Stimulated activated CD8-positive, alpha-beta memory T cell treated with anti-CD3 and anti-CD28 coated beads, Interleukin-7, amount 100 ng/mL, for 24 hours (primary cell): ENCODE measurements at places on chromosomes 4 and X.

GRCh38 chr4:181933471-181933870 lies 309.7 kb upstream of the TENM3 start:
- no peak for DNase-seq

DNA sequence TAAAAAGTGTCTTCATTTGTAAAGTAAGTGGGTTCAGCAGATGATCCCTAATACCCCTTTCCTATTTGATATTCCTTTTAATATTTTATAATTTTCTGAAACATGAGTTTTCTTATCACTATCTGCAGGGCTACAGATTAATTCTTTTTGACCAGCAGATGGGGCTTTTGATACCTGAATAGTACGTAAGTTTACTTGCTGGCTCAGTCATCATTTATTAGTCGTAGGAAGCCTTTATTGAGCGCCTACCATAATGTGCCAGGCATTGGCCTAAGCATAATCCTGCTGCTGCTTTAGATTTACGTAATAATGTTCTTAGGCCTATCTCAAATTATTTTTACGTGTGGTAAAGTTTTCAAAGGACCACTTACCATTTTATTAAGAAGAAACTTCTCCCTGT lies 33.1 kb downstream of the OSTC start:
- DNase-seq, result no peak

GRCh38 chrX:29435396-29435795 lies 780.0 kb upstream of the MAGEB2 start:
- DNase-seq, result no peak

- DNase-seq, result no peak
Measured at GRCh38 chrX:112935029-112935428, 94.4 kb upstream of the AMOT start.

GRCh38 chr4:128608006-128608405 lies 201.5 kb upstream of the JADE1 start:
- no peak for DNase-seq

DNA sequence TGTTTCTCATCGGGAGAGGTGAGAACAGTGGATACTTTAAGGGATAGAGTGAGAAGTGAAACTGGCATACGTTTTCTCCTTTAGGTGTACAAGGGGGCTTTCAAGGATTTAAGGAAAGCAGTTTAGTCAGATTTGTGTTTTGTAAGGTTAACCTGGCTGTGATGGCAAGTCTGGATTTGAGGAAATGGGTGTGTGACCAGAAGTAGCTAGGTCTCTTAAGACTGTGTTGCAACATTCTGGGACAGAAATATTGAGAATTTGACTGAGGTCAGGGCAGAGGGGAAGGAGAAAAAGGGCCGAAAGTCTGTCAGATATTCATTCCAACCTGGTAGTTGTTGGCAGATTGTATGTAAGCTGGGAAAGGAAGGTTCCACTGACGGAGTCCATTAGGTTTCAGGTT lies 10.4 kb upstream of the GABRE start:
- DNase-seq, result no peak

DNA sequence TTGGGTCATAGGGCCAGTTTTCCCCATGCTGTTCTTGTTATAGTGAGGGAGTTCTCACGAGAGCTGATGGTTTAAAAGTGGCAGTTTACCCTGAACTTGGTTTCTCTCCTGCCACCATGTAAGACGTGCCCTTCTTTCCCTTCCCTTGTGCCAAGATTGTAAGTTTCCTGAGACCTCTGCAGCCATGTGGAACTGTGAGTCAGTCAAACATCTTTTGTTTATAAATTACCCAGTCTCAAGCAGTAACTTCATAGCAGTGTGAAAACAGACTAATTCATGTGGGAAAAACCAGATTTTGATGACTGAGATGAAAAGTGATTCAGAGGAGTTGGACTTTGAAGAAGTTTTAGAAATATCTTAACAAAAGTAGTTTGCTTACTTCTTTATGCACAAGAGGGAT lies 101.4 kb downstream of the ARHGAP10 start:
- no peak for DNase-seq

- no peak for DNase-seq
Measured at GRCh38 chr4:41437111-41437536, 100.8 kb upstream of the LIMCH1 start.

DNA sequence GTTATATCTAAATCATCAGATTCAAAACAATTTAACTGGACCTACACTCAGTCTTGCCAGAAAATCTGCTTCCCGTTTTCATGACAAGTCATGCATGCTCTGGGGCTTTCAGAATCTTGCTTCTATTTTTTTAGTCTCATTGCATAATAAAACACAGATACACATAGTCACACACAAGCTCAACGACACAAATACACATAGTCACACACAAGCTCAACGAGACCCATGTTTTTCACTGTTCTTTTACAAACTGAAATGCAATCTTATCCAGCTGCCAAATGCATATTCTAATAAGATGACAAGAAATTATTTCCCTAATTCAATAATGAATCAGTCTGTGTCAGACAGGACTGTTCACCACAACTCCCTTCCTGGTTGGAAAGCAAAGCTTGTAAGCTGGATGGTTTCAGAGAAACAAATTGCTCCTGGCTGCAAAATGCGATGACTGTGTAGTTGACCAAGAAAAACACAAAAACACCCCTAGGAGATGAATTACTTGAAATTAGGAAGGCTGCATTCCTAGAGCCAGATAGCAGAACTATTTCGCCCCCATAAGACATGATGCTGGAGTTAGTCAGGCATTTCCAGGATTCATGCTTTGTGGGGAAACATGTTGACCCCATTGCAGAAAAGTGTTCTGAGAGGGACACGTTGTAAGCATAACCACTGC lies 208.7 kb downstream of the CHIC2 start:
- DNase-seq, result no peak

DNA sequence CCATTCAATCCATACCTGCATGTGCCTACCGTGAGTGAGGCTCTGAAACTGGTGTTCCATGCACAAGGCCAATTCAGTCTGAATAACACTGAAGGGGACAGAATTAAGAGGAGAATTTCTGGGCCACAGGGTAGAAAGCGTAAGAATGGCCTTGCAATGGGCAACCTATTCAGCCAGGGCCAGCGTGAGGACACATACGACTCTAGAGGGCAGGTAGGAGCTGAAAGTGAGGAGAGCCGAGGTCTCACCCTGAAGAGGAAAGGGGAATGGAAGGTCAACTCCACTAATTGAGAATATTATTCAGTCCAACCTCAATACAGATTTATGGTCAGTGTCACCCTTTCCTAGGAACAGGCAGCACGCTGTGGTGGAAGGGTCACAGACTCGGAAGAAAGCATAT lies 202.2 kb downstream of the TRIML1 start:
- no peak for DNase-seq

- no peak for DNase-seq
Measured at GRCh38 chr4:9594948-9595347, 150.7 kb downstream of the DEFB131A start.

GRCh38 chrX:115650916-115651315 lies 89.9 kb downstream of the PLS3 start:
- DNase-seq, result no peak

DNA sequence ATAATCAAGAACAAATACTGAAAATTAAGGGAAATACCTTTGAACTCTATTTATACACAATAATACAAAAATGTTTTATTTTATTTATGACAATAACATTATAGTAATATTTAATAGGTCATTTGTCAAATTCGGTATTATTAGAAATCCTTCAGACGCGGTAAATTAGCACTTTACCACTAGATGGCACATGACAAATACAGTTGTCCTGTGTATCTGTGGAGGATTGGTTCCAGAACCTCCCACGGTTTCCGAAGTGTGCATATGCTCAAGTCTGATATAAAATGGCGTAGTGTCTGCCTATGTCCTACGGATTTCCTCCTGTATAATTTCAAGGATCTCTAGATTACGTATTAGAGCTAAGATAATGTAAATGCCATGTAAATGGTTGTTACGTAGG lies 8.1 kb upstream of the LINC00632 start:
- DNase-seq, result no peak

DNA sequence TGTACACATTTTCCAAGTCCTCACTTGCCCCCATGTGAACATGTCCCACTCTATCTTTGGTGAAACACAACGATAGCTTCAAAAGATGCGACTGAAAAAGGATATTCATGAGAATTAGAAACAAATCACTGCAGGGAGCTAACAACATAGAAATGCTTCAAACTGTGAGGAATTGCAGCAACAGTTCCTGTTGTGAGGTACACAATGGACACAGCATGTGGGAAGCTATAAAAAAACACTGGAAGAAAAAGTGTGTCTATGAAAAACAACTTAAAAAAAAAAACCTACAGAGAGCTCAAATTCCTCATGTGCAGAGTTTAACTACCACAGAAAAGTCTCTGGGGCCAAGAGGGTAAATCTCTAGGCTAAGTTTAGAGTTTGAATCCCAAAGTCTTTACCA lies 51.6 kb upstream of the BLTP1 start:
- DNase-seq, result no peak

DNA sequence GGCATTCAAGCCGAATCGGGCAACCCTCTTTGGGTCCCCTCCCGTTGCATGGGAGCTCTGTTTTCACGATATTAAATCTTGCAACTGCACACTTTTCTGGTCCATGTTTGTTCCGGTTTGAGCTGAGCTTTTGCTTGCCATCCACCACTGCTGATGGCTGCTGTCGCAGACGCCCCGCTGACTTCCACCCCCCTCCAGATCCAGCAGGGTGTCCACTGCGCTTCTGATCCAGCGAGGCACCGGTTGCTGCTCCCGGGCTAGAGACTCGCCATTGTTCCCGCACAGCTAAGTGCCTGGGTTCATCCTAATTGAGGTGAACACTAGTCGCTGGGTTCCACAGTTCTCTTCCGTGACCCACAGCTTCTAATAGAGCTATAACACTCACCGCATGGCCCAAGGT lies 13.3 kb downstream of the ACOX3 start:
- no peak for DNase-seq

DNA sequence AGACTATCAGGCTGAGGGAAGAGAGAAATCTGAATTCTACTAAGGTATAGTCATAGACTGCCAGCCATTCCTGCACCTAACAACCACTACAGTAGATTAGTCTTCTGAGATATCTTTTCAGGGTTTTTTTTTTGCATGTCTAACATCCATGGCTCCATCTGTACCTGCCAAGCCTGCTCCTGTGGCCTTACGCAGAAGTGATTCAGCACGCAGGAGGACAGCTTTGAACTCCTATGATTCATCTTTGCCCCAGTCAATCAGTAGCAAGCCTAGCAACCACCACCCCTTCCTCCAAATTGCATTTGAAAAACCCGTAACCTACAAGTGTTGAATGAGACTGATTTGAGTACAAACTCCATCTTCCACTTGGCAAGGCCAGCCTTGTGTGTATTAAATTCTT lies 520.7 kb upstream of the HS3ST1 start:
- no peak for DNase-seq

- no peak for DNase-seq
Measured at GRCh38 chr4:186699298-186699697, 24.4 kb downstream of the FAT1 start.

DNA sequence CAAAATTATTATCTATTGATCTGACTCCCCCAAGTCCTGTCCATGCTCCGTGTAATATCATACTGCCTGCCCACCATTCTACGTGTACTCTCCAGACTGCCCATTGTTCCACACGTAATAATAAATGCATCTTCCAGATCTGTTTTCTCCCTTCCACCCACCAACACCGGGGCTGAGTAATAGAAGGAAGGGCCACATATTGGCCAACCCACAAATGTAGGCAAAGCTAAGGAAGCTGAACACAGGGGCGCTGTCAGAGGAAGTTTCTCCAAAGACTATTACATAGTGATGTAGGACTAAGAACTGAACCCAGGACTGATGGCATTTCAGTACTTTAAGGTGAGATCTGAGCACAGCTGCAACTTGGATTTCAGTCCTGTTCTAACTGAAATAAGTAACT lies 135.8 kb upstream of the GUCY1A1 start:
- DNase-seq, result no peak

- no peak for DNase-seq
Measured at GRCh38 chr4:168853770-168854169, 156.3 kb downstream of the CBR4 start.

GRCh38 chrX:149687991-149688390 lies 23.9 kb upstream of the MAGEA11 start:
- DNase-seq, result no peak

GRCh38 chr4:80585542-80585941 lies 250.0 kb downstream of the CFAP299 start:
- no peak for DNase-seq

GRCh38 chrX:22164770-22165388 lies 107.8 kb upstream of the CBLL2 start:
- DNase-seq, result no peak

DNA sequence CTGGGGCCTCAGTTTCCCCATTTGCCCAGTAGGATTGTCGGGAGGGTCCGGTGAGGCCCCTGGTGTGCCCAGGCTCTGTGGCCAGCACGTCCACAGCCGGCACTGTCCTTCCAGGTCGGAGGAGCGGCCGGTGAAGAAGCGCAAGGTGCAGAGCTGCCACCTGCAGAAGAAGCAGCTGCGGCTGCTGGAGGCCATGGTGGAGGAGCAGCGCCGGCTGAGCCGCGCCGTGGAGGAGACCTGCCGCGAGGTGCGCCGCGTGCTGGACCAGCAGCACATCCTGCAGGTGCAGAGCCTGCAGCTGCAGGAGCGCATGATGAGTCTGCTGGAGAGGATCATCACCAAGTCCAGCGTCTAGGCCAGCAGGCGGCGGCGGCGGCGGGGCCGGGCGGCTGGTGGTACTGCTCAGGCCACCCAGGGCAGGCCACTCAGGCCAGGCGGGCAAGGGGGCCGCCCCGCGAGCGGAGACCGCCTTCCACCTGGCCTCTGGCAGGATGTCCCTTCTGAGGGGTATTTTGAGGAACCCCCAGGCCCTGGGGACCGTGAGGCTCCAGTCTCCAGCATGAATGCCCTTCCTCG lies 6.7 kb downstream of the MSANTD1 start:
- no peak for DNase-seq

- no peak for DNase-seq
Measured at GRCh38 chr4:70269674-70270073, 27.3 kb downstream of the CSN3 start.

GRCh38 chr4:150209140-150209829 lies 131.0 kb downstream of the DCLK2 start:
- no peak for DNase-seq

DNA sequence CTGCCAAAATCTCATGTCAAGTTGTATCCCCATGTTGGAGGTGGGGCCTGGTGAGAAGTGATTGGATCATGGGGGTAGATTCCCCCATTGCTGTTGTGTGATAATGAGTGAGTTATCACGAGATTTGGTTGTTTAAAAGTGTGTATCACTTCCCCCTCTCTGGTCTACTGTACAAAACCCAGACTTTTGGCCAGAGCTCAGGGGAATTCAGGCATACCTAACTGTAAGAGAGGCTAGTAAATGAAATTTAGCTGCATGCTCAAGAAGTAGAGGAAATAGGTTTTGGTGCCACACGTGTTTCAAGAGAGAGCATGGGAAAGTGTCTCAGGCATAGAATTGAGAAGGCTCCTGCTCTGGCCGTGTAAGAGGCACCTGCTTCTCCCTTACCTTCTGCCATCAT lies 190.5 kb upstream of the GALNTL6 start:
- no peak for DNase-seq

- no peak for DNase-seq
Measured at GRCh38 chr4:184473499-184474262, 669 bp downstream of the IRF2 start.

GRCh38 chrX:99654188-99654587 lies 755.9 kb downstream of the PCDH19 start:
- DNase-seq, result no peak

GRCh38 chr4:7803992-7804755 lies 135.5 kb downstream of the AFAP1 start:
- DNase-seq, result peak; percentile 80

GRCh38 chrX:148540114-148540513 lies 39.7 kb downstream of the AFF2 start:
- no peak for DNase-seq

- no peak for DNase-seq
Measured at GRCh38 chr4:147981305-147981704, 249.4 kb downstream of the ARHGAP10 start.

- DNase-seq, result no peak
Measured at GRCh38 chrX:50691820-50692219, 122.2 kb downstream of the SHROOM4 start.
